ENCODE measurements at places on chromosomes 4 and X.

GRCh38 chr4:181476508-181476890, 766.7 kb upstream of the TENM3 start:
- DNase-seq, result no peak

DNA sequence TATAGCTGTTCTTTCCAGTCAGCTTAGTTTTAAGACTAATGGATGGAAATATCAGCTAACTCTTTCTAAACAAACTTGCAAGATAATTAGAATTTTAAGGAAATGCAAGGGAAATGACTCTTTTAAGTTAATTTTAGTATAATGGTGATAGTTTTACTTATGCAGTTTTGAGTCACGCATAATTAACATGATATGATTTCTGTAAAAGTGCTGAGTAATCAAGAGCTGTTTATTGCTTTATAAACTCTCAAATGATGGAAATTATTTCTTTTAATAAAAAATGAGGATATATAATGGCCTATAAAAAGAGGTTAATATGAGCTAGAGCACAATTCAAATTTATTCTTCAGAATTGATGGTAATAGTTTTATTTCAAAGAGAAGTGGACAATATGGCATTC, 385.9 kb downstream of the GLUD2 start:
- no peak for DNase-seq

DNA sequence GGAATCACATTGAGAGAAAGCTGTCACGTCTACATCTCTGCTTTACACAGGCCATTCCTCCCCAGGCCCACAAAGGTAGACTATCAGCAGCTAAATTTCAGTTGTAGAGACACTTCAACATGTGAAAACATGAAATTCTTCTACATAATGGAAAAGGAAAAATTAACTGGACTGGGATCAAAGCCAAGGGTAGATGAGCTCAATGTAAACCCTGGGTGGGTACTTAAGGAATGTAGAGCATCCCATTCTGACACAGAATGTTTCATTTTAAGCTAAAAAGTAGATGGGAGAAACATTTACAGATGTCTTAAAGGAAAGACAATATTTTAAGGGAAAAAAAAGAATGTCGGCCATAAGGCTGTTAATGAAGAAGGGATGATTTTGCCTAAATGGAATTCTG, 51.3 kb upstream of the NPNT start:
- no peak for DNase-seq

GRCh38 chrX:21798677-21799219, 40.7 kb upstream of the MBTPS2 start:
- no peak for DNase-seq

GRCh38 chrX:123742440-123742839, 9.6 kb upstream of the THOC2 start:
- DNase-seq, result no peak

DNA sequence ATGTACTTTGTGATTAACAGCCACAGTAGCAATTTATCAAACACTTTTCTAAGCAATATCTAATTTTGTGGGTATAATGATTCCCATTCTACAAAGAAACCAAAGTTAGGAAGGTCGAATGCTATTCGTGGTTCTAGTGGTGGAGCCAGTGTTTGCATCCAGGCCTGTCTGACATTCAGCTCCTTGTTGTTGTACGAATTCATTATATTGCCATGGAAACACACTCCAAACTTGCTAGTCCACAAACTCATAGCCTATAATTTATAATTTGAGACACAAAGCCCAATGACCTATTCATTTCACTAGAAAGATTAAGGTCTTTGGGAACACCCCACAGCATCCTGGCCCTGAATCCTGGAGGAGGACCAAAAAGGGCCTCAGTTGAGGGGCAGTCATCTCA, 52.0 kb upstream of the FRAS1 start:
- DNase-seq, result no peak
